CD4-positive, alpha-beta T cell treated with Interferon gamma for 1 hour (primary cell): ENCODE measurements at places on chromosomes 2 and 18.

- DNase-seq = no peak
Measured at GRCh38 chr18:44579028-44579702, 101.5 kb upstream of the SETBP1 start.

DNA sequence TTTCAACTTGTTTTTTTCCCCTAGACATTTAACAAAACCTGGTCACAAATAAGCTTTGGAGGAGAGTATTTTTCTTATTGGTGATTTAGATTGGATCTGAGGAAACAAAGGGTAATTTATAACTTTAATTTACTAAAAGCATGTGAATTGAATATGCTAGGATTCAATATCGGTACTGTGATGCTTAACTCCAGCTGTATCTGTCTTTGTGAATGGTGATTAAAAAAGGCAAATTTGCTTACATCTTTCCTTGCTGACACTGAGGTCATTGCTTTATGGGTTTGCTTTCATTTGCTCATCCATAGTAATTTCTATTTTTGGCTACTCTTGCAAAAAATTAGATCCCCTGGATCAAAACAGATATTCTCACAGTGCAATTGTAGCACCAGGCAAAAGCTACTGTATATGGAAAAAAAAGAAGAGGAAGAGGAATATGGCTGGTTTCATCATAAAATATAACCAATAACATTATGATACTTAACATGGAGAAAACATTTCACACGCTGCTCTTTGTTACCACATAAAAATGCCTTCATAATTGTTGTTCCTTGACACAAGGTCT, 832.0 kb upstream of the ZEB2 start:
- DNase-seq = no peak

DNA sequence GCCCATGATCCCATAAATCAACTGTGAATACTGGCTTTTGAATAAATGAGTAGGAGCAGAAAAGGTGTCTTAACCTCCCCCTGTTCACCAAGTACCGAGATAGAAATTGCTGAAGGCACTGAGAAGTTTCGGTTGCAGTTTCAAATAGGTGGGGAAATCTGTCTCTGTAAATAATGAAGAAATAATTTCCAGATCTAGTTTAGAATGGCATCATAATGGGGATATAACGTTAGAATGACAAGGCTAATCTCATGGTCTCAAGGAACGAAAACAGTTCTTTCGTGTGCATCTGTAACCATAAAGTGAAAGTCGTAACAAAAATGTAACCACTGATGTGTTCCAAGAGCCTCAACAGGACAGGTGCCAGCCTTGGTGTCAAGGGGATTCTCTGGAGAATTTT, 49.9 kb upstream of the TMEM18 start:
- no peak for DNase-seq

- no peak for DNase-seq
Measured at GRCh38 chr2:202014318-202014717, 19.3 kb upstream of the FZD7 start.

DNA sequence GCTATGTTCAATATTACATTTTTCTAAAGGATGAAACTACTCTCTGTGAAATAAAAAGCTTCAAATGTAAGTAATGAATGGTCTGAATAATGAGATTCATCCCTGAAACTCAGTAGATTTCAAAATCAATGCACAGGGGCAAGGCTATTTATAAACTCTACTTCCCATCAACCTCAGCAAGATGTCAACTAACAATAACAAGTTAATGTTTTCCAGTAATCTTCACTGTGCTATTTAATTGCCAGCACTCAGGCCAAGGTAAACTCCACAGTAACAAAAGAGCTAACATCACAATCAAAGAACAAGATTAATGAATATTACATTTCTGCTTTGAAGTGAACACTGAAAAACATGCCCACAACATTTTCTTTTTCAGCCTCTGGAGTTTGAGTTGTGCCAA, 144.3 kb upstream of the ZFP36L2 start:
- DNase-seq = no peak

GRCh38 chr2:54402350-54402749, 53.8 kb upstream of the SPTBN1 start:
- no peak for DNase-seq

DNA sequence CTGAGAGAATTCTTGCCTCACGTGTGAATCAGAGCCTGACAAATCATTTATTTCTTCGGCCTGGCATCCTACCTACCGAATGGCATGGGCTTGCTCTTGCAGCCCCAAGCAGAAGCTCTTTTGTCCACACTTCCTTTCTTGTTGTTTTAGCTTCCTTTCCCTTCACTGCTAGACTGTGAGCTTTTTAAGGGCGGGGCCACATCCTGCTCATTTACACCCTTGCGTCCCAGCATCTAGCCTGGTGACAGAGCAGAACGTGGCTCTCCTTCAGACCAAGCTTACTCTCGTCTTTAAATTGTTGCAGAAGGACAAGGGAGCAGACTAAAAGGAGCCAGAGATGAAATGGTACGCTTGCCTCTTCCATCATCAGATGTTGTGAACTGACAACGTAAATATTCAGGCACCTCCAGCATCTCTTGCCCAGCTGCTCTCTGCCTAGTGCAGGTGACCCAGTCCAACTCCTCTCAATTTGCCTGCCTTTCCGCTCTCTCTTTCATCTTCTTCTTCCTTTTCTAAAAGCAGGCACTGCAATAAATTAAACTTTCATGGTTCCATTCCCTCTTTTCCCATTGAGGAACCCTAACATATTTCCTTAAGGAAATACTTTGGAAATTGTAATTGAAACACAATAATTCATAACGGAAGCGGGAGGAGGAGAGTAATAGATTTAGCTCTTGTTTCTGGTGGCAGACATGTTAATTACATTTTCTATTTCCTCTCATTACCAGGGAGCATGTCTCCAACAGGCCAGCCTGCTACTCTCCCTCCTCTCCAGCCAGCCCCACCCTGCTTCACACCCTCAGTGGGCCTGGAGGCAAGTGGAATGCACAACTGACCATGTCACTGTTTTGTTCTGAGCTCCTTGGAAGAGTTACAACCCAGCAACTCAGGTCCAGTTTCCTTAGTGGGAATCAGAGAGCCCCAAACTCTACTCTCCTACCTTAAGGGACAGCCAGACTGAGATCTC, 228.1 kb upstream of the TRIB2 start:
- peak; percentile 35 for DNase-seq

DNA sequence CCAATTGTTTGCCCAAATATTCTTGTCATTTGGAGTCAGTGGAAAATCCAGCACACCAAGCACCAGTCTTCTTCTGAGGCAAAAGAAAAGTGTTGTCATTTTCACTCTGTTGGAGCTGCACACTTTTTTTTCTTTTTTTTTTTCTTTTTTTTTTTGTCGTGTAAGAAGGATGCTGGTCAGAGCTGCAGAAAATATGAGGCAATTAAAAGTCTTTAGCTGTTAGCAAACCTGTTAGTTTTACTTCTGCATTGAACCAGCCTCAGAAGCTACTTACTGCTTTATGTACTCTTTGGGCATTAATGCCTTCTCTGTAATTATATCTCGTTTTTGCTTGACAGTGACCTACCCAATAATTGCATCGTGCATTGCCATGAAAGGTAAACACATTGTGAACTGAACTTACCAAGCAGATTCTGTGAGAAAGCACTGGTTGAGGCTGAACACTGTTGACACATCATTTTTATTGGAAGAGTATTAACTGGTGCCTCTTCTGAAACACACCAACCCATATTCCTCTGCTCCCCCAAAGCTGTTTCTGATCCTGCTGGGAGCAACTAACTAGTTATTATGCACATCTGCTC, 165.4 kb downstream of the CAPN13 start:
- no peak for DNase-seq

DNA sequence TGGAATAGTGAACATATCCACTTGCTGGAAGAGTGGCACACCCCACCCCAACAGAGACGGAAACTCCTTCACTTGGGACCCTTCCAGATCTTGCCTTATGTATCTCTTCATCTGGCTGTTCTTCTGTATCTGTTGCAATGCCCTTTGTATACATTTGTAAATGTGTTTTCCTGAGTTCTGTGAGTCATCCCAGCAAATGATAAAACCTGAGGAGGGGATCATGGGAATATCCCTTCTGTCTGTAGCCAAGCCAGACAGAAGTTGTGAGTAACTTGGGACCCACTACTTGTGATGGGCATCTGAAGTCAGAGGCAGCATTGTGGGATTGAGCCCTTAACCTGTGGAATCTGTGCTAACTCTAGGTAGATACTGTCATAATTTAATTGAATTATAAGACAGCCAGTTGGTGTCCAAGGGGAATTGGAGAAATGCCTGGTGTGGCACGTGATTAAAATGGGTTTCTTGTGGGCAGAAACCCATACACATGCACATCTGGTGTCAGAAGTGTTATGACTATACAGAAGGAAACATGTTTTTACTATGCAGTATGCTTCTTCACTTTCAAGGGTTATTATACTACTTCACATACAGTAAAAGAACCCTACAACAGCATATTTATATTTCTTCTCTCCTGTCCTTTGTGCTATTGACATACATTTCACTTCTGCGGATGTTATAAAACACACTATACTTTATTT, 32.3 kb upstream of the TMEM247 start:
- no peak for DNase-seq

DNA sequence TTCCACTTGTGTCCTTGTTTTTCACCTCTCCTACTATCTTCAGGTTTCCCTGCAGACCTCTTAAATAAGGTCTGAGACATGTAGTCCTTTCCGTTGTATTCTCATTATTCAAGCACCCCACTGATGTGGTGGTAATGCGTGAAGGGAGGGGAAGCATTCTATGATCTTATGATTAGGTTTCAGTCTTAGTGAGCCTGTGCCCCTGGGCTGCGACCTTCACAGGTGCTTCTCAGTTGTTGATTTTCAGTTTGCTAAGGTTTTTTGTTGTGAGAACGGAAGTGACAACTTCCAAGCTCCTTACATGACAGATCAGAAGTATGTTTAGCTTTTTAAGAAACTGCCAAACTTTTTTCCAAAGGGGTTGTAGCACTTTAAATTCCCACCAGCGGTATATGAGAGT, 41.3 kb downstream of the VPS54 start:
- no peak for DNase-seq

DNA sequence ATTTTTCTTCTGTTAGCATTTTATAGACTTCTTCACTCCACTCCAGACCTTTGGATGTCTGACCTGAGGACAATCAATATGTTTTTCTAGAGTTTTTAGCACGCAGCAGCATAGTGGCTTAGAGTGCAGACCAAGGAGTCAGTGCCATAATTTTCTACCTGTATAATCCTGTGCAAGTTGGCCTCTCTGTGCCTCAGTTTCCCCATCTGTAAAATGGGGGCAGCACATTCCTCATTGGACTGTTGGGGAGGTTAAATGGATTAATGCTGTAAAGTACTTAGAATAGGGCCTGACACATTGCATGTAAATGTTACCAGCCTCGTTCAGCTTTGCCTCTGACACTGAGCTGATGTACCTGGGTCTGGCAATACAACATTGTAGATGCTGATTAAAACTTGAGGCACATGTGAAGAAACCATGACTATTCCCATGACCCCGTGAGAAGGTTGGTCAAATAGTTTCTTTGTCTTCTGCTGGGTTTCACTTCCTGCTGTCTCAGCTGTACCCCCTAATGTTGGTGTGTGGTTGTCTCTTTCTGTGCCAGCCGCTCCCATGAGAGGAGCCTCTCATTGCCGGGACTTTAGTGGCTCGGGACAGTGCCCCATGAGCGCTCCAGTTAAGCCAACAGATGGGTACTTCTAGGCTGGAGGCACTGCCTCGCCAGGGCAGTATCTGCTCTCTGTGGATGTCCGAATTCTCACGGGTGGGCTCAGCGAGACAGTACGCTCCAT, 125.3 kb downstream of the SH3RF3 start:
- DNase-seq = peak; percentile 33

GRCh38 chr2:54669677-54670484, 53.6 kb upstream of the EML6 start:
- no peak for DNase-seq

GRCh38 chr2:170408461-170409163, 230.7 kb downstream of the MYO3B start:
- DNase-seq = no peak

DNA sequence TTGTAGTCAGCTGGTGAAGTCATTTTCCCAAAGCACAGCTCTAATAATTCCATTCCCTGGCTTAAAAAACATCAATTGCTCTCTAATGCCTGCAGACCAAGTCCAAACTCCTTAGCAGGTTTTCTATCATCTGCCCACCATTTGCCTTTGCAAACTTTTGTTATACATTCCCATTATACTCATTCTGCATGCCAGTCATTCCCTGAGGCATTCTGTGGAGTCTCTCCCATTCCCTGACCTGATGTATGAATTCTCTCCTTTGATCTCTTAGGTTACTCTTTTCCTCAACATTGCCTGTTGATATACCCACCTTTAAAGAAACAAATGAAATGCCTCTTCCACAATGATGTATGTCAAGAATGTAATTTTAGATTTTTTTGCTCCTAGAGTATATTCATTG, 852.0 kb upstream of the FSHR start:
- no peak for DNase-seq

GRCh38 chr2:202251494-202251893, 13.1 kb upstream of the SUMO1 start:
- no peak for DNase-seq

DNA sequence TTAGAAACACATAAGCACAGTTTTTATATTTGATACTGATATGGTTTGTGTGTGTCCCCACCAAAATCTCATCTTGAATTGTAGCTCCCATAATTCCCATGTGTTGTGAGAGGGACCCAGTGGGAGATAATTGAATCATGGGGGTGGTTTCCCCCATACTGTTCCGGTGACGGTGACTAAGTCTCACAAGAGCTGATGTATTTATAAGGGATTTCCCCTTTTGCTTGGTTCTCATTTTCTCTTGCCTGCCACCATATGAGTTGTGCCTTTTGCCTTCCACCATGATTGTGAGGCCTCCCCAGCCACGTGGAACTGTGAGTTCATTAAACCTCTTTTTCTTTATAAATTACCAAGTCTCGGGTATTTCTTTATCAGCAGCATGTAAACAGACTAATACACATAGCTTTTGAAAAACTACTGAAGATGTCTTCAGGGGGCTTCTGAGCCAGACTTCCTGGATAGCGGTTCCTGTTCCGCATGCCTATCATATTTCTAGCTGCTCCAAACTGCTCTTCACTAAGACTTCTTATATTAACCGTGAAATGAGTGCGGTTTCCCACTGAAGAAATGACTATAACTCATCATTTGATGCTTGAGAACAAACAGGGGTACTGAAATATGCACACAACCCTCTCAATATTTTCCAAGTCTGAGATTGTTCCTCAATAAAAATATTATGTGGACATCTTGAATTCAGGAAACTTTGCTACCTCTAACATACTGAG, 75.8 kb downstream of the SPHKAP start:
- no peak for DNase-seq
